ENCODE measurements at places on chromosomes 2 and 18.

GRCh38 chr18:37720663-37721062, 155.1 kb upstream of the CELF4 start:
- no peak for DNase-seq

- no peak for DNase-seq
Measured at GRCh38 chr2:74673826-74674528, 19.9 kb downstream of the SEMA4F start.

GRCh38 chr18:572831-573289, 7.3 kb upstream of the CETN1 start:
- DNase-seq, result no peak

DNA sequence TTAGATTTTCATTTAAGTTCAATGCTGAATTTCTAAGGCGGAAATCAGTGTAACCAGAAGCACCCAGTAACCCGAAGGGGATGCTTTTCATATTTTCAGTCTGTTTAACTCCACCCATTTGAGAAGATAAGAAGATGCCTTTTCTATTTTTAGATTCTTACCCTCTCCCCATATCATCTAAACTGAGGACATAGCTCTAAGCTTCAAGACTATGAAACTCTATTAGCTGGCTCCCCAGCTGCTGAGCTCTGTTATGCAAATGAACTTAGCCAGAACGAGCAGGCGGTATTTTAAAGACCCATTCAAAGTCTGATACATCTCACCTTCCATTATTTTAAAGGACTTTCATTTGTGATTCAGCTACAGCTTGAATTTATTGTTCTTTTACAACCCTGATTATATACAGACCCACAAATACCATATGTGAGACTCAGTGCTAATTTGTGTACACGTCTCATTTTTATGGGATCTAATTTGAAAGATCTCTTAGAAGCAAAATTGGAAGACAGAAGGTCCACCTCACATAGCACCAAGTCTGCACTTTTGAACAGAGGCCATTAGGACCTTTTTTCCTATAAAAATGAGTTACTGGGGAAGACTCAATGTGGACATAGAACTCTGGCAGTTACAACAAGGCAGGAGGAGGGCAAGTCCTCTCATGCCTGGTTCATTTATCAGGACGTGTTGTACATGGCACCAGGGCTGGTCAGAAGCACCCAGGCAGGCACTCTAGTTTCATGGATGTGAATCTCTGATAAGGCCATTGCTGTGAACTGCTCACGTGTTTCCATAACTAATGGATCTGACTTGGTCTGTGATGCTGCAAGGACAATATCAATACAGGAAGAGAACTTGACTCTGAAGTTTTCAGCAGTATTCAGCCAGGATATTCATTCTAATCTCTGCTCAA, 16.3 kb downstream of the CDC42EP3 start:
- no peak for DNase-seq

- no peak for DNase-seq
Measured at GRCh38 chr2:172545408-172546075, 10.3 kb upstream of the PDK1 start.

Measured in progenitor cell of endocrine pancreas (in vitro differentiated cells).